SHP77 treated with DMSO at 0.1 percent for 48 hours (cell line): ENCODE measurements at places on chromosomes 6 and 20.

DNA sequence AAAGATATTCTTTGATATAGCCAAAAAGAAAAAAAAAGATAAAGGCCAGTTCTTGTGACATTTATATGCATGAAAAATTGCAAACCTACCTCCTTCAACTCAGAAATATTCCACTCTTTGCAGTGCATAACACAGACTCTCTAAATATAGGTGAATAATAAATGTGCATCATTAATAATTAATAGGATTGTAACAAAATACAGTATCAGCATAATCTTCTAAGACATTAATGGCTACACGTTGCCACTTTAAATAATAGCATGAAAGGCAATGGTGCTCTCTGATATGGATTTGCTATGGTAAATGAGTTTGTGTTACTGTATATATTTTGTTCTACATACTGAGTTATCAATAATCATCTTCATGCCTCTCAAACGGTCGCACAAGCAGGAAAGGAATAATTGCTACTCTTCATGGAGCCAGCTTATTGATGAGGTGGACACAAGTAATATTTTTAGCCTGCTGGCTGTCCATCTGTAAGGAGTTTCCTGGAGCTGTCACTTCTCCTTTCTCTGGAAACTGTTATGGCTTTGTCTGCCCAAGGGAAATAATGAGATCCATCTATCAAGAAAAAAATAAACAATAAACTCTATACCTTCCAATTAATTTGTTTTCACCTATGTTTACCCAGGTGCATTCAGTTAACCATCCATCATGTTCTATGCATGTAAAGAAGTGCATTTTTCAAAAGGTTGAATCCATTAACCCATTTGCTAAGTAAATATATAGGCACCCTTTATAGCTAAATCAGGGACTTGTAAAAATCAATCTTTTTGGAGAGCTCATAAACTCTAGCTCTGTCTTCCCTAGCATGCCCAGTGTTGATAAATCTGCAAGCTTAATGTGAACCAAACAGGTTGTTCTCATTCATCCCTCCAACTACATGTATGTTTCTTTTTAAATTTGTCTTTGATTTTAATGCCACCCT, 253.0 kb downstream of the NKAIN2 start:
- DNase-seq = peak; percentile 99

DNA sequence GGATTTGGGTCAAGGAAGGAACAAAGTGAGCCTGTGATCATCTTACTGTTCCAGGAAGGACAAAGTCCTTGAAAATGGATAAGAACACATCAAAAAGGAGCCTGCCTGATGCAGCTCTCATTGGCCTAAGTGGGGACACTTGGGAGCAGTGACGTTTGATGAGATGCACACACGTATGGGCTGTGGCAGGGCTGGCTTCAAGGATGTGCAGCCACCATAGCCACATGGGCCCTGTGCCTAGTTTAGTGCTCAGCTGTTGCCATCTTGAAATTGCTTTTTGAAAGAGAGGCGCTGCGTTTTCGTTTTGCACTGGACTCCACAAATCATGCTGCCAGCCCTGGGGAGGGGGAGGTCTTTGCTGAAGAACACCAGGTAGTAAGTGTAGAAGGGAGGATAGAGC, 6.6 kb upstream of the NPEPL1 start:
- no peak for DNase-seq

- DNase-seq = no peak
These were observed 77.1 kb upstream of the FRMD1 start for GRCh38 chr6:168155821-168156741.

DNA sequence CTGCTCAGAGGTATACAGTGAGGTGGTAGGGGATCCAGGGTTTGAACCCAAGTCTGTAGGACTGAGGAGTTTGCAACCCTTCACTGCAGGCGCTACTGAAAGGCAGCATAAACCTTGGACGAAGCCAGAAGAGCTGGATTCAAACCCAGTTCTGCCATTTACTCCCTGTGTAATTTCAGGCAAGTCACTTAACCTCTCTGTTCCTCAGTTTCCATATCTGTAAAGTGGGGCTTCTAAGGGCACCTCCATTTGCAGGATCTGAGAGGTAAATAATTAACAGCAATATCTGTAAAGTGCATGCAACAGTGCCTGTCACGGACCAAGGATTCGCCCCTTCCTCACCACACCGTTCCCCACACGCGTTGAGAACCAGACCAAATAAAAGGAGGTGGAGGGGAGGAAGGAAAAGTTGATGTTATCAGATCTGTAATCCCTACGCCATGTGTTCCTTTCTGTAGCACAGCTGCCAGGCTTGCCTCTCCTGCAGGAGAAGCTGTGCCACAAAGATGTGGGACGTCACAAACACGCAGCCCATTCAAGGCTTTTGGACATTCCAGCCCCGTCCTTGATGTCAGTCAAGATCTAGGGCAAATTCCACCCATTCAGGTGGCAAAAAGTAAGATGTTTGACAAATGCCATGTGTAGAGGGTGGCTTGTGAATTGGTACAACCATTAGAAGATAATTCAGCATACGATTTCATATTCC, 9.8 kb downstream of the RIPOR3 start:
- DNase-seq = no peak

- DNase-seq = no peak
These were observed 212.3 kb upstream of the ZNF217 start for GRCh38 chr20:53805895-53806384.

DNA sequence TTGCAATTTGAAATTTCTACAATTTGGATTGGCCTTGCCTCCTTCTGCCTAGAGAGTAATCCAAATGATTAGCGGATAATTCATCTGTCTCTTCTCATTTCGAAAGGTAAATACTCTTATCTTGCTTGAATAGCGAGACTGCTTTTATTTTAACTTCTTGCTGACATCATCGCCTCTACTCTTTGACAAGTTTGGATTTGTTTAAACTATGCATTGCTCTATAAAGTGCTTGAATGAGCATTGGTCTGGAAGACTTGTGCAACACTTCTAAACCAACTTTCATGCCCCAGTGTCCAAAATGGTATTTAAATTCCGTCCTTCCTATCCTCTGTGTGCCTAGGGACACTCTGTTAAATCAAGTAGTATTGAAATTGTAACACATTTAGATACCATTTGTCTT, 384.1 kb upstream of the SLC35B3 start:
- DNase-seq = no peak

- no peak for DNase-seq
These were observed 249.7 kb downstream of the TTLL2 start for GRCh38 chr6:167574431-167575151.

GRCh38 chr20:63397155-63397843, 36.1 kb upstream of the CHRNA4 start:
- no peak for DNase-seq

GRCh38 chr20:2871661-2872458, 1.4 kb upstream of the PTPRA start:
- no peak for DNase-seq

- DNase-seq = peak; percentile 64
These were observed 125.2 kb upstream of the RALGAPA2 start for GRCh38 chr20:20837574-20838021.

DNA sequence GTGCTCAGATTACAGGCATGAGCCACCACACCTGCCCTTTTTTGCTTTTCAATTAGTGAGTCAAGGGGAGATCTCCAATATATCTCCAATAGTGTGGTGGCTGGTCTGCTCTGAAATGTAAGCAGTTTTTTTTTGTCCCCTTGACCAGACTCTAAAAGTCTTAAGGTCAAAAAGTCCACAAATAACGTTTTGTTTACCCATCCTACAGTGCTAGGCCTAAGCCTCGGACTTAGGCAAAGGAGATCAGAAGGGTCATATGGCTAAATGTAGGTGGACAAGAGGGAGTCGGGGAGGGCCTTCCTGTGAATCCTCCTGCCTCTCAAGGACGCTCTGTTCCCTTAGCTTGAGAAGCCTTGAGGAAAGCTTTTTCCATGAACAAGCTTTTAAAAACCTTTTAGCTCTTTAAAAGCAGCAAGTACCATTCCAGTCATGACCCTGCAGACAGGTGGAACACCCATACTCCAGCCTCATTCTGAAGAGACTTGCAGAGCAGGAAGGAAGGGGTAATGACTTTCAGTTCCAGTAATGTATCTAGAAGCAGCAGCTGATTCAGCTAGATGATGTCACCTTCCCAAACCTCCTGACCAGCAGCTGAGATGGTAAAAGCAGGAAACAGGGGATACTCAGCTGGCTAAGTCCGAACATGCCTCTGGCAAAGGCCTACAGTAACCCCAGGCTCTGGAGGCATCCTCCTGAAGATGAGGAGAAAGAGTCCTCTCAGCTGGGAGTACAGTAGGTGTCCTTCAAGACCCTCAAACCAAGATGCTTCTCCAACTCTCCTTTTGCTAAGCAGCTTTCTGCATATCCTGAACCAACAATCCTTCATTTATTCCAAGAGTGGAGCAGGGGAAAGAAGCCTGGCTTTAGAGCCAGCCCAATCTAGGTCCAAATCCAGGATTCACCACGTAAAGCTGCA, 23.6 kb downstream of the BCL2L1 start:
- DNase-seq = peak; percentile 84

- no peak for DNase-seq
These were observed 83.3 kb upstream of the ID4 start for GRCh38 chr6:19753826-19754225.

GRCh38 chr6:90656325-90656724, 69.5 kb upstream of the MAP3K7 start:
- DNase-seq = no peak

- DNase-seq = no peak
These were observed 263.4 kb downstream of the ARHGAP18 start for GRCh38 chr6:129446272-129447197.

DNA sequence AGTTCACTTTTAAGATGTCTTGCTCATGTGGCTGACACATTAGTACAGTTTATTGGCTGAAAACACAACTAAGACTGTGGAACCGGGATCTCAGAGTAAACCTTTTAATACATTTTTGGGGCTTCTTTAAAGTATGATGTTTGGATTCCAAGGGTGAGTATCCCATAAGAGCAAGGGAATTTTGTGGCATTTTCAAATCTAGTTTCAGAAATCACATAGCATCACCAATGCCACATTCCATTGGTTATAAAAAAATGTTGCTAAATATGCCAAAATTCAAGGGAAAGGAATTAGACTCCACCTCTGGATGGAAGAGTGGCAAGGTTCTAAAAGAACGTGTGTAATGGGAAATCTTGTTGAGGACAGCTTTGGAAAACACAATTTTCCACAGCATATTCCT, 338.6 kb downstream of the COL12A1 start:
- no peak for DNase-seq

GRCh38 chr20:6855796-6856195, 88.3 kb downstream of the BMP2 start:
- no peak for DNase-seq

- no peak for DNase-seq
These were observed 87.2 kb downstream of the ANKS1A start for GRCh38 chr6:34976239-34976638.

DNA sequence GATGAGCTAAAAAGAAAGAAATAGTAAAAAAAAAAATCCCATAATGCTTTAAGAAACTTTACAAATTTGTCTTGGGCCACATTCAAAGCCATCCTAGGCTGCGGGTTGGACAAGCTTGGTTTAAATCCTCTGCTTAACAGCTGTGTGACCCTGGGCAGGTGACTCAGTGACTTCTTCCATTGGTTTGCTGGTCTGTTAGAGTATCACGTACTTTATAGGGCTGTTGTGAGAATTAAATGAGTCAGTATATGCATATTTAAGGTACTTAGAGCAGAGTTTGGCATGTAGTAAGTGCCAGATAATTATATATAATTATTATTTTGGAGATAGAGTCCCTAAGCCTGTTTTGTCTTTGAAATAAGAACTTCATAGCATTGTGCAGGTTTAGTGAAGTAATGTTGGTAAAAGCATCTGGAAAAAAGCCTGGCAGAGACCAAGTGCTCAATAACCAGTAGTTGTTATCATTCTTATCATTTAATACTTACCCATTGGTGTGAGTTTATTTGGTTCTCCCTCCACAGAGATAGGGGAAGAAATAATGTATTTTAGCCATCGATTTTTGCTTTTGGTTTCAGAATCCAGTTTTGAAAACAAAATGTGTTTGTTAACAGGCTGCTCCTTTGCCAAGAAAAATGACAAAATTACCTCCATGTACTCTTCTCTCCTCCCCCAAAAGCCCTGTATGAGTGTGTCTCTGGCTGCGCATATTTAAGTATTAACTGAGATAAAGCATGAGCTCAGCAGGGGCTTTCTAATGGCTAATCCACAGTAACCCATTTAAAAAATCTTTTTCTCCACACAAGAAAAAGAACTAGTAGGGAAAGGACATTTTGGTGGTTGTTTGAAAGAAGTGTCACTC, 67.2 kb downstream of the FOXO3 start:
- no peak for DNase-seq

- DNase-seq = no peak
These were observed 25.1 kb downstream of the PXDC1 start for GRCh38 chr6:3726421-3726820.

DNA sequence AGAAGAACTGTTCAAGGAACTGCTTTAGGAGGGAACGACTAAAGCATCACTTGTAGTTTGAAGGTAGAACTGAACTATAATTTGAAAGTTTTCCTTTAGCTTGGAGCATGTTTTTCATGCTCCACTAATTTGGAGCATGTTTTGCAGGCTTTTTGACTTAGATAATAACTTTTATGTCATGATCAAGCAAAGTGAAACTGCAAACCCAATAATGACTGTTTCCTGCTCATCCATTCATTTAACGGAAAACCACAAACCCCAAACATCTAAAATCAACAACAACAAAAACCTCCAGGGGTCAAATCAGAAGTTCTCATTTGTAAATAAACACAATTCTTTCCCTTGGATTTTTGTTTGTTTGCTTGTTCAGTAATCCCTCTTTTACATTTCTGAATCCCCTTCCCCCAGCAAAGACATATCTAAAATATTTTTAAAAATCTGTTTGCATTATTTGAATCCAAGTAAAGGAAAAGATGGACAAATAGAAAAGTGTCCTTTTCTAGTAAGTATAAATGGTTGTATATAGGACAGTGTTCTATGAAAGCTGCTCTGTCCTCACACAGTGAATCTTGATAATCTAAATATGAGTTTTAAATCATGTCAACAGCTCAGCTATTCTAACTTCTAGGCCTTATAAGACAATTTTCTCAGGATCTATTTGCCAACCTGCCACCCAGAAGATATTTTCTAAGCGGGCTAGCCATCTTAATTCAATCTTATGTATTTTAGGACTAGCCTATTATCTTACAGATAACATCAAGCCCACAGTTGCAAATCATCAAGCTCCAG, 2.6 kb downstream of the SIM1 start:
- no peak for DNase-seq

DNA sequence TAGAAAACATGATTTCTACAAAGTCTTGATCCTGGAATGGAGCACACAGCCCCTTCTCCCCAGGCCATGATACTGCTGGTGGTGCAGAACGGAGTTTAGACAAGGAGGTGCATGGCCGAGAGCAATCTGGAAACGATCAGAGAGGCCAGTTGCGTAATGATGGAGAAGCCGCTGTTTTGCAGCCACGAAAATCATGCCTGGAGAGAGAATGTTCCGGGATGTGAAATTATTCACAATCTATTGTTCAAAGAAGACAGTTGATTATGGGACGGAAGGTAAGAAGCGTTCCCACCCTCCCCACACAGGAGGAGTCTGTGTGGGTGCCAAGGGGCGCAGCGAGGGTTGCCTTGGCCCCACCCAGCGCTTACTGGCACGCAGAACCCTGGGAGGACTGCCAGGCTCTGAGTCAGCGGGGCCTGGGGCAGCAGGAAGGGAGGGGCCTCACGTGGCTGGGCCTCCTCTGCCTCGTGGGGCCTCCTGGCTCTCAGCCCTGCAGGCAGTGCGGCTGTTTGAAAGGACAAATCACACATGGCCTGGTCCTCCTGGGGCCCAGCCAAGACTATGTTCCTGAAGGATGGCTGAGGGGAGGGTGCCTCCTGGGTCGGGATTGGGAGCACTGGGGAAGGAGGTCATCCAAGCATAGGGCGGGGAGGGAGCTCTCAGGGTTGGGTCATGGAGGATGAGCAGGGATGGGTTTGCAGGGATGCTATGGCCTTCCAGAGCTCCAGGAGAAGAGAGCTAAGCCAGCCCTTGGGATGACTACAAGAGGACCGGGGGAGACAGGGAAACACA, 8.7 kb upstream of the AP5S1 start:
- DNase-seq = peak; percentile 83
